ENCODE measurements at places on chromosomes 5 and 9.

GRCh38 chr9:30977965-30978364 is 1406.5 kb upstream of the ACO1 start:
- no peak for DNase-seq

DNA sequence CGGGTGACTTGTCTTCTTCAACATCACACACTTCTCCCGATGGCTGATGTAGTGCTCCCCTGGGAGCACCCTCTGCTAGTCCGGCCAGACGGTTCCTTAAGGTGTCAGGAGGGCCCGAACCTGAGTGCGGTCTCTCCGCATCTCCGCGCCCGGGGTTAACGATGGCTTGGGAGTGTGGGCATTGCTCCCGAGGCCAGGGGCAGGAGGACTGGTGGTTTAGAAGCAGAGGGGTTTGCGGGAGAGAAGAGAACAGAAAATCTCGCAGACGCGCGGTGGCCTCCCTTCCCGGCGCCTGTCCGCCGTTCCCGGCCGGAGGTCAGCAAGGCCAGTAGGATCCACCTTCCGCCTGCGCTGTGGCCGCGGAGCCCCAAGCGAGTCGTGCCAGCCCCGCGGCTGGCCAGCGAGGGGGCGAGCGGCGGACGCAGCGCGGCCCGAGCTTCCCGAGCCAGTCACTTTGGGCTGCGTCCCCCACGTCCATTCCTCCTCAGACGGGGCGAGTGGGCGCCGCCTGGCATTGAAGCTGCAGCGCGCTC is 700 bp downstream of the CDO1 start:
- DNase-seq = no peak

GRCh38 chr9:132935026-132935425 is 9.4 kb downstream of the TSC1 start:
- no peak for DNase-seq

DNA sequence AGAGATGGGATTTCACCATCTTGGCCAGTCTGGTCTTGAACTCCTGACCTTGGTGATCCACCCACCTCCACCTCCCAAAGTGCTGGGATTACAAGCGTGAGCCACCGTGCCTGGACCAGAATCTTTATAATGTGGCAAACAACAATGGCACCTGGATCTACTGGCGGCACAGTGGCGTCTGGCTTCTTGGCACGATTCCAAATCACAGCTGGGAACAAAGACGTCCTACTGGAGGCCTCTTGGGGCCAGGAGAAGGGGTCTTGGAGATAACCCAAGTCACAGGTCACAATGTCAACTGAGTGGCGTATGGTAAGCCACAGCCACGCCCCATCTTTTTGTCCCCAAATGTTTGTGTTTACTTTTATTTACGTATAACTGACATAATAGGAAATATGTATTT is 77.8 kb upstream of the RAPGEF1 start:
- no peak for DNase-seq

DNA sequence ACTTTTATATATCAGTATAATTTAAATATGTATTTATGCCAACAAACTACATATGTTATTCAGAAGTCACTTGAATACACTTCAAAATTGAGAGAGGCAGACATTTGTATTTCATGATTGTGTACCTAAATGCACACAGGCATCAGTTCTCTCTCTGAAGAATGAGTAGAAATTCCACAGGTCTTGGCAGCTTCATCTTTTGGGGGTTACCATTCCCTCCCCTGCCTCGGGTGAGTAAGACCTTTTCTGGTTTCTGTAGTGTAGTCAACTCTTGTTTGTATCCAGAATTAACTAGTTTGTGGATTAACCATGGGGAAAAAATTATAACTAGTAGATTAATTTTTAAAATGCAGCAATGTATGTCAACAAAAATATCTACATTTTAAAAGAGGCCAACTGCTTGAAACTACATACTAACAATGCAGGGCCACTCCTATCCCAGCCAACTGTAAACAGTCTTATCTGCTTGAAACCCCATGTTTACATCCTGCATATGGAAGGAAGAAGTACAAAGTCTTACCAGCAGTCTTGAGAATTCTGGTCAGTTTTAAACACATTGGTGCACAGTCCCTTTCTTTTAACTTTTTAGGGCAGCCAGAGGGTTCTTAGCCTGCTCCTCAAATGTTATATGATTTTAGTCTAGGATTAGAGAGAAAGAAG is 339.6 kb upstream of the KIF2A start:
- no peak for DNase-seq

- no peak for DNase-seq
These were observed 17.3 kb upstream of the TMOD1 start for GRCh38 chr9:97484134-97484533.

DNA sequence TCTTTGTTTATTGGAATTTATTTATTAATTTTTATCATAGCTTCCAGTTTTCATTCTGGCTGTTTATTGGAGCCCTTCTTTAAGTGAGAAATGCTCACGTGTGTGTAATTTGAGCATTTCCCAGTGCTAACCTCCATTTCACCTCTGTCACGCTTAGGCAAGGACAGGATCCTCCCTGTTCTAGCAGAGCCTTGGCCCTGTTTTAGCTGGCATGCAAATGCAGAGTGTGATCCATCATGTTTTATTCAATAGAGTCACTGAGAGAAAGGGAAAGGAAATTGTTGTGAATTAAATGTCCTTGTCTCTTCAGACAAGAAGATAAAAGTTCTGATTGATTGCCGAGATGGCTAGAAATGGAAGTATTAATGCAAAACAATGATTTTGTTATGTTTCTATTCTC is 137.3 kb upstream of the ACO1 start:
- no peak for DNase-seq

DNA sequence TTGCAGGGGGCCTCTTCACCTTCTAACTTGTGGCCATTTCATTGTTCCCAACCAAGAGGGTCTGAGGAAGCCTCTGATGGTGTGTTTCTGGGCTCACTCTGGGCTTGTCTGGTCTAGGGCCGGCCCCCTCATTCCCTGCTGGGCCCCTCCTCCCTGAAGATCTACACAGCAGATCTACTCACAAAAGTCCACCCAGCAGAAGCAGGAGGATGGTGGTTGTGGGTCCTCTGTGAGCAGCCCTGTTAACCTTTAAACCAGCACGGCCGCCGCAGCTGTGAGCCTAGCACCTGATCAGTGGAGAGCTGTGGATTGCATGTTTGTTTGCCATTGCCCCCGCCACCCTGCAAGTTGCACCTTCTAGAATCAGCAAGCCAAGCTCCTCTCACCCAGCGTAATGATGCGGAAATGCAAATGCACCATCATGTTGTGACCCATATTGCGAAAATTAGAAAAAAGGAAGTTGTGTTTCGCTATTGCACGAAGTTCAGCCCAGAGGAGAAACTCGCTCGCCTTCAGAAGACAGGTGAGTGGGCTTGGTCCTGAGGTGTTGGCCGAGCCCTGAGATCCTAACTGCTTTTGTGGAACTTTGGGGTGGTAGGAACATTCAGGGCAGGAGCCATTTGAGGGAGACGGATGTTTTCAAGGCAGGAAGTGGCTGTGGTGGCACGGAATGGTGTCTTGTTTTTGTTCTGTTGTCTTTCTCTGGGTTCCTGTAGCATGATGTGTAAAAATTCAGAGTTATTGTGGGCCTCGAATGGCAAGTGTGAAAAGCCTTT is 16.7 kb downstream of the FGD3 start:
- no peak for DNase-seq

GRCh38 chr5:169166078-169166477 is 134.9 kb downstream of the SLIT3 start:
- DNase-seq = no peak

DNA sequence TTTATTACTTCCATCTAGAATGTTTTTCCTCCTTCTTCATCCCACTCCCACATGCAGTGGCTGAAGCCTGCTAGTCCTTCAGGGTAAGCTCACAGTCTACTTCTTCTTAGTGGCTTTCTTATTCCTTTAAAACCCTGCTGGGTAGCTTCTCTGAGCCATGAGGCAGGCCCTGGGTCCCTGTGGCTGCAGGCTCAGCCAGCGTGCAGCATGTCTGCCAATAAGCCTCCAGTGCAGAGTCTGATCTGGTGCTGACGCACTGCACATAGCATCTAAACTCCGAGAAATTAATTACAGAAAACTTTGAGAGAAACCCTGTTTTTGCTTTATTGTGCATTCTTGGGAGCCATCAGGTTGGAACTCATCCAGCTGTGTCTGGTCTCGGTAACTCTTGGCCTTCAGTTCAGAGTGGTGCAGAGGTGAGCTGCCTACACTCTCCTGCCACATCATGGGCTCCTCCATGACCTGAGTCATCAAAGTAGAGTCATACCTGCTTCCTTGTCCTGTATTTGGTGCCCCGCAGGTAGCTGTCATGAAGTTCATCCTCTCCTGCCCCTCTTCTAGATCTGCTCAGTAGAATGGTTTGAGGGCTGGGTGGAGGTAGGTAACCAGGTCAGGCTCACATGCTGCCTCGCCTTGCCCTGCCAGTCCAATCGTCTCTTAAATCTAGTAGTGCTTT is 339.4 kb downstream of the KDM4C start:
- DNase-seq = no peak

DNA sequence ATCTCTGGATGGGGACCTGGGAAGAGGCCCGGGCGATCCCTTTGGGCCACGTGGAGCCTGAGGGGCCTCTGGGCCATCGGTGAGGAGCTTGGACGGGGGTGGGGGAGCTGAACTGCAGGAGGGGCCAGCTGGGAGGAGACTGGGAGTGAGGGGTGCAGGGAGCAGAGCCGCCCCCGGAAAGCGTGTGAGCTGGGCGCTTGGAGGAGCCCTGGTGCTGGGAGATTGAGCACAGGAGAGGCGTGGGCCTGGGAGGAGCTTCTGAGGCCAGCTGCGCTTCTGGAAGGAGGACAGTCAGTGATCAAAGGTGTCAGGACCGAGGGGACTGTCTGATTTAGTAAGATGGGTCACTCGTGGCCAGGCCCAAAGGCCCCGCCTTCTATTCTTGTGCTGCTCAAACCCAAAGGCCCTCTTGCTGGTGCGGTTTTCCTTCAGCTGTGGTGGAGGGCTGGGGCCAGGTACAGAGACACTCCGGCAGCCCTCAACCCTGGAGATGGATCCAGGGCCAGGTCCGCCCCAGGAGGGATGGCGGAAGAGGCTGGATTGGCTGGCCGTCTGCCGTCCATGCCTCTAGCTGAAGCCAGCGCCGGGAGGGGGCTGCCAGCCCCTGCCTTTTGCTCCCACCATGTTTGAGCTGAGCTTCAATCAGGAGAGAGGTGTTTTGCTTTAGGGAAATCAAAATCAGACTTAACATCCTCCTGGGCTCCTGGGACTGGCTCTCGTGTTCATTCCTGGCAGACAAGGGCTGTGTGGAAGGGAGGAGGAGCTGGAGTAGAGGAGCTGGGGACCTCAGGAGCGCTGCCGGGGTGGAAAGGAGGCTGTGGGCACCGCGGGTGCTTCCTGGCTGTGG is 21.6 kb downstream of the NCS1 start:
- DNase-seq = peak; percentile 23

DNA sequence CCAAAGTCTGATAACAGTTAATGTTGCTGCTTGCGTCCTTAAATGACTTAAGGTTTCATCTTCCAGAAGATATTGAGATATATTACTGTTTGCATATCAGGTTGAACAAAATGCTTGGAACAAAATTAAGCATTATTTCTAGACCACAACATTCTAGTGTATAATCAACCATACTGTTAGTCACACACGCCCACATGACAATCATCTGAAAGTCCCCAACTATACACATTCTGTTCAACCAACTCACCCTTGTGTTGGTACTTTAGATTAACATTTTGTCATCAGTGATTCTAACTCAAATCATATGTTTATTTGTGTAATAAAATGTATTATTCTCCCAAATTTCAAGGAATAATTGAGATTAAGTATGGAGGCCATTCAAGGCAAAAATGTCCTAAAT is 47.3 kb downstream of the LURAP1L start:
- DNase-seq = no peak

DNA sequence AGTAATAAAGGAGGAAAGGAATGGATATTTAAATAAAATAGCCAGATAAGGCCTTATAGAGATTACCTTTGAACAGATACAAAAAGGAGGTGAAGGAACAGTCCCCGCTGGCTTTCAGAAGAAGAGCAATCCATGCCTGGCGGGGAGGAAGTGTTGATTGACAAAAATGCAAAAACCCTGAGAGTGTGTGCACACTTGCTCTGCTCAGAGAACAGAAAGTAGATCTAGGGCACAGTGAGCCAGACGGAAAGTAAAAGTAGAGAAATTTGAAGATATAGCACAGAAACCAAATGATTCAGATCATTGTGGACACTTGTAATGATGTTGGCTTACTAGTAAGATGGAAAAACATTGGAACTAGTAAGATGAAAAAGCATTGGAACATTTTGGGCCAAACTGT is 720.6 kb downstream of the PTPRD start:
- no peak for DNase-seq

GRCh38 chr9:79268806-79269205 is 303.0 kb upstream of the TLE4 start:
- DNase-seq = no peak

DNA sequence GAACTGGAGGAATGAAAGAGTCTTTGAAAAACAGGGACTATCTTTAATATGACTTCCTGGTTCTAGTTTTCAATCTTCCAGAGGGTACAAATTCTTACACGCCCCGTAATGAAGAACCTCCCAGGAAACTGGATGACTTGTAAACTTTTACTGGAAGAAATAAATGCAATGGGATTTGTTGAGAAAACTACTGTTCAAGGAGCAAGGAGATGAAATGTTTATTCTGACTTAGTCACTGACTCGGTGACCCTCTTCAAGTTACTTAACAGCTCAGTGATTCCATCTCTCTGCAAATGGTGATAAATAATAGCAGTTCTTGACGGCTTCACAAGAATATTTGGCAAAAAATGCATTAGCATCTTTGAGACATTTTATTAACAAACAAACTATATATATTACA is 858.6 kb downstream of the PTPRD start:
- DNase-seq = no peak

DNA sequence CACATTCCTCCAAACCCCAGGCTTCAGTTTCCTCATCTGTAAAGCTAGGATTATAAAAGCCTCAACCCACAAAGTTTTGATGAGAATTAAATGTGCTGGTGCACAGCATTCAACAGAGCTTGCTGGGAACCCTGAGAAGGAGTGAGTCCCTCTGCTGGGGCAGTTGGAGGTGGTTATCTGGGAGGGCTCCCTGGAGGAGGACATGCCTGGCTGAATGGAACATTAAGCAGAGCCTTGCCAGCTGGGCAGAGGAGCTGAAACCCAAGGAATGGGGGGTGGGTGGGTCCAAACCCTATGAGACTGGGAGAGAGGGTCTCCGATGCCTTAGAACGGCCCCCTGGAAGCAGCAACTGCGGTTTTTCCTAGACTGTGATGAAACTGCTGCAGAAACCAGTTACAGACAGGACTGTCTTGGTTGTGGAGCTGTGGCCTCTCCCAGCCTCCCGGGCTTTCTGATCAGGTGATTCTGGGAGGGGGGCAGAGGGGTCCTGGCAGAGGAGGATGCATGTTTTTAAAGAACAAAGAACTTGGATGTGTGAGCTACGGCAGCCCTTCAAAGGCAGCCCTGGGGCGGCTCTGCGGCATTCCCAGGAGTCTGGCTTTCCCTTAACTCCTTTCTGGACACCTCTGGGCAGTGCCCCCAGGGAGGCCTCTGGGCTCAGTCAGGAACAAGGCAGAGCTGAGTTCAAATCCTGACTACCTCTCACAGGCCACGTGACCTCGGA is 20.8 kb downstream of the FIBCD1 start:
- no peak for DNase-seq

- no peak for DNase-seq
These were observed 27.2 kb downstream of the DEPDC1B start for GRCh38 chr5:60672693-60673264.
